ENCODE measurements at places on chromosomes 1 and 21.

DNA sequence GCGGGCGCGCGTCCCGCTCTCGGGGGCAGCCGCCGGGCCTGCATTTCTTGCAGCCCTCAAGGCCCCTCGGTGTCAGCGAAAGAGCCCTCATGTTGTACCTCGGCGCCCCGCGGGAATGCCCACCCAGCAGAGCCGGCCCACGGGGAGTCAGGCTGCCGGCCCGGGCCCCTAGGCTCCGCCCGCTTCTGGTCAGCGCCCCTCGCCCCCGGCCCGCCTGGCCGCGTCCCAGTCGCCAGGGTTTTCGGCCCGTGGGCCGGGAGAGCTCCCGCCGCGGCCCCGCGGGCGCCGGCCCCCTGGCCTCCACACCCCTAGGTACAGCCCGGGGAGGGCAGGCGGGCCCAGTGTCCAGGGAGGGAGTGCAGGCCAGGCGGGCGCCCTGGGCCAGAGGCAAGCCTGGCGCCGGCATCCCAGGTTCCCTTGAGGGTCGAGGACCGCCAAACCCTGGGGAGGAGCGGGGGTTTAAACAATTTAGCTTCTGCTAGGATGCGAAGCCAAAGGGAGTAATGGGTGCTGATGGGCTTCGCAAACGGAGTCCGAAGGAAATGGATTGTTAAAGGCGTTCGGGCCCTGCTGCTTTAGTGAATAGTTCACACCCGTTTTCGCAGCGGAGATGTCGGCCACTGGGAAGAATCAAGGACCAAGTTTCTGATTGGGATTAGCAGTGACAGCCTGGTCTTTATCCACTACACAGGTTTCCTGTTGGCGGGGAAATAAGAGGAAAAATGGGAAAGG lies 486 bp upstream of the KCNA3 start:
- DNase-seq: peak; percentile 5

DNA sequence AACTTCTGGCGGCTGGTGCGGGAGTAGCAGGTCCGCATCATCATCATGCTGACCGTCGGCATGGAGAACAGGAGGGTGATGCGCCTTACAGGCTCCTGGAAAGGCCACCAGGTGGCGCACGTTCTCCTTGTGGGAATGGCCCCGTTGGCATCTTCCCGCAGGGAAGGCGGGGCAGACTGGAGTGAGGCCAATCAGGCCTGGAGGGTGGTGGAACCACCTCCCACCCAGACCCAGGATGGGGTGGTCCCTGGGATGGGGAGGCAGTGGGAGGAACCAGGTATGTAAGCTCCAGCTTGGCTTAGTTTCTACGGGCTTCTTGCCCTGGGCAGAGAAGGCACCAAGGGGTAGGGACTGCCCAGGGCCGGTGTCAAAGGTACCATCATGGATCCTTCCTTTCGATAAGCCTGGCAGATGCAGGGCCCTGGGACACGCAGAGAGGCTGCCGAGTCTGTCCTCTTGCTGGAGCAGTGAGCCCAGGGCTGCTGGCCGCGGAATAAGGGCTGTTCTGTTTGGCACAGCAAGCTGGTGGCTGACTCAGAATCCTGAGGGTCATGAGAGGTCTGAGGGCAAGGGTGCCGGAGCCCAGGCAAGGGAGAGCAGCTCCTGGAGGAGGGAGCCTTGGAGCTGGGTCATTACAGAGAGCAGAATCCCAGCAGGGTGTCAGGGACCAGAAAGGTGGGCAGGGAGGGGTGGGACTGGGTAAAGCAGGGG lies 8.7 kb upstream of the LGR6 start:
- peak; percentile 87 for DNase-seq

GRCh38 chr1:12734651-12735050 lies 11.3 kb upstream of the CFAP107 start:
- no peak for DNase-seq

DNA sequence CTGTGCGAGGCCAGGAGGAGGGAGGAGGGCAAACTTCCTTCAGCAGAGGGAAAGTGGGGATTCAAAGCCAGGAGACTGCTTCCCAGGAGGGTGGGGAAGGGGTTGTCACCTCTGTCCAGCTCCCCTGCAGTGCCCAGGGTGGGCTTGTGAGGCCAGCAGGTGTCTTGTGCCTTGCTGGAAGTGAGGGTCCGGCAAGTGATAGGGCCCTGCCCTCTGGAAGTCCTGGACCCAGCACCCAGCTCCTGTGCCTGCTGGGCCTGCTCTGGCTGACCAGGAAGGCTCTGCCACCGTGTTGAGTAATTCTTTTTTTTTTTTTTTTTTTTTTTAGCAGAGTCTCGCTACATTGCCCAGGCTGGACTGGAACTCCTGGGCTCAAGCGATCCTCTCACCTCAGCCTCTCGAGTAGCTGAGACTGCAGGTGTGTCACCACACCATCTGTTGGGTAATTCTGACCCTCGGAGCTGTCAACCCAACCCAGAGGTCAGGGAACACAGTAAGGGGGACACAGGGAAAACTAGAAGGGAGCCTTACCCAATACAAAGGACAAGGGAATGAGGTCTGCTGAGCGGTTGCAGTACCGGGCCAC lies 1.0 kb downstream of the BEST4 start:
- no peak for DNase-seq

DNA sequence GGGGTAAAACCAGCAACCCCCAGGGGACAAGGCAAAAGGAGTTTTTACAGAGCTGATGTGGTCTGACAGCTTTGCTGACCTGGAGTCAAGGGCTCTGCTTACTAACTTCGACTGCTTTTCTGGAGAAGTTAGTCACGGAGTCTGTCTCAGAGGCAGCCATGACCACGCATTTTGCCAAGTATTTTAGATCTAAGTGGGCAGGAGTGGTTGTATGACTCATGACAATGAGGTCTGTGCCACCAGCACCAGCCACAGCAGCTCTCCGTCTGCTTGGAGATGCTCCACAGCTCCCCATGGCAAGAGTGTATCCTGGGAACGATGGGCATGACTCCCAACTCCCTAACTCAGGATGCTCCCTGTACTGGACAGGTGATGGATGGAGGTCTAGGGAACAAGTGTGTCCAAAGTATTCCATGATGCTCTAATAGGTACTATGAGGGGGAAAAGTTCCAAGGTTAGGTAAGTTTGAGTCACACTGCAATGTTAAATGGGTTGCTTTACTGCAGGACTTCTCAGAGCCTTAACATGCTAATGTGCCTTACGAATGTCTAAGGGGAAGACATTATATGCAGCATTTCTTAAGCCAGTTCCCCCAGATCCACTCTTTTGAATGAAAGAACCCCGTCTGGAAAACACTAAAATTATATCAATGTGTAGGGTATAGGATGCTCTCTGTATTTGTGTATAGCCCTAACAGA lies 359.0 kb downstream of the HHAT start:
- DNase-seq: peak; percentile 8

DNA sequence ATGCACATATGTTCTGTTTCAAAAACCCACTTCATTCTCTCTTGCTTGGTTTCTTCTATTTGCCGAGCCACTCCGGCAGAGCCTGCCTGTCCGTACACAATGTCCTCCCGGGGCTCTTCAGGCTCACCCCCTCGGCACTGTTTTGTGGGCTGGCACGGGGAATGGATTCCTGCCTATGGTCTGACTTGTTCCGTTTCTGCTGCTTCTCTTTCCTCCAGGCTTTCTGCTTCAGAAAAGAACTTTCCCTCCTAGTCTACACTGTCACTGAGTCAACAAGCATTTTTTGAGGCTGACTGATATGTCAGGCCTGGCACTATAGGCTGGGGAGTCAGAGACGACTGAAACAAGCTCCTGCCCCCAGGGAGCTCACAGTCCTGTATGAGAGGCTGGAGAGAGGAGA lies 28.4 kb upstream of the SARS1 start:
- no peak for DNase-seq

DNA sequence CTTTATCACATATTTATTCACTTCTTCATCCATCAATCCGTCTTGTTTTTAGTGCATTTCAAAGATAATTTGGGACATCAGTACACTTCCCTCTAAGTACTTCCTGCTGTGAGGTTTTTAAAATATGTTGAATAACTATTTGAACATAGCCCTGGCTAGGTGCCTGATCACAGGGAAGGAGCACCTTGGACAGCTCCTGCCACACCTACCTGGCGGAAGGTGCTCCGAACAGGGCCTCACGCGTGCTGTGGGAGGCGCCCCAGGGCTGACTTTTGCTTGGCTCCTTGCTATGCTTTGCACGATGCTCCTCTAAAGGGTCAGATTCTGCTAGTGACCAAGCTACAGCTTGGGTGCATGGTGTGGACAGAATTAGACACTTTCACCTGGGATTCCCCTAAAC lies 4.9 kb upstream of the ATXN7L2 start:
- peak; percentile 50 for DNase-seq

DNA sequence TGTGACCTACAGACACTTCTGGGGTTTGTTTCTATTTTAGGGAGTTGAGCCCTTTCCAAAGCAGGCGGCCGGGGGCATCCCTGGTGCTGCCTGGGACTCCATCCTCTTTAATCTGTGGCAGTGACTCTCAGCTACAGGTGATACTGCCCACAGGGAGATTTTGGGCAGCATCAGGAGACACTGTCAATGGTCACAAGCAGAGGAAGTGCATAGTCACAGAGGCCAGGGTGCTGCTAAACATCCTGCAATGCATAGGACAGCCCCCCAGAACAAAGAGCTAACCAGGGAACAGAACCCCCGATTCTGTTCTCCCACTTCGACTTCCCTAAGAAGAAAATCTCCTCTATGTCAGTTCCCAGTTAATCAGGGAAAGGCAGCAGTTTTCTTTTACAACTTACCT lies 66.2 kb downstream of the TEX35 start:
- DNase-seq: no peak

GRCh38 chr1:15053153-15053552 lies 100.4 kb upstream of the TMEM51 start:
- DNase-seq: no peak

DNA sequence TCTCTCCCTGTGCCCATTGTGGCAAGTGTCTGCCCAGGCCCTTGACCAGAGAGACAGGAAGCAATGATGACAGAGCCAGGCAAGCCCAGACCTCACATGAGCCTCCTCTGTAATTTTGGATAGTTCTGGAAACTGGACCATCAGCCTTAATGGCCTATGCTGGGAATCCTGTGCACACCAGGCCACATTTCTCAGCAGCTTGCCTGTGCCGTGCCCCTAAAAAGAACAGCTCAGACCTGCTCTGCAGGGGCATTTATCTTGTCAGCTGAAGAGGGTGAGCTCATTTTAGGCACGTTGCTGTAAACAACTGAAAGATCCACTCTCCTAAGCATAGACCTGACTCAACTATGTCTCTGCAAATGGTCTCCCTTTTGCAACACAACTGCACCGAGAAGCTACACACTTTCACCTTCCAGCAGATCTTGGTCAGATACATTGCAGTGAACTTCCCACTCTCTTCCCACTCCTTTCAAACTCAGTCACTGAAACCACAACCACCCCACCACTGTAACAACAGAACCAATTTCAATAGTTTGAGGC lies 53.5 kb upstream of the BACH1 start:
- peak; percentile 45 for DNase-seq

DNA sequence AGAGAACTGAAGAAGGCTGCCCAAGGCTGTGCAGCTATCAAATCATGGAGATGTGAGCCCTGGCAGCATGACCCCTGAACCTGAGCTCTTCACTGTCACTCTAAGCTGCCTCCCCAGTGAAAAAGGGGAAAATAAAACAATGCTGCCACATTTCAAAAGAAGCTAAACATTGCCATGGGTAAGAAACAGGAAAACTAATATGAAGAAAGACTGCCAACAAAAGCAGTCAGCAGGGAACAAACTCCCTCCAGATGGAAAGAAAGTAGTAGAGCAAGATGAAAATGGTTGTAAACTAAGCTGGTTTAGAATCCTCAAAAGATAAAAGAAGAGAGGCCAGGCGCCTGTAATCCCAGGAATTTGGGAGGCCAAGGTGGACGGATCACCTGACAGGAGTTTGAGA lies 36.2 kb upstream of the CSF1 start:
- DNase-seq: no peak

Data from activated CD4-positive, alpha-beta T cell treated with anti-CD3 and anti-CD28 coated beads for 48 hours (primary cell).